ENCODE measurements at places on chromosomes 13 and 19.

- no peak for DNase-seq
- no peaks in the 10 kb centered on the region for H3K27me3 ChIP-seq
- no peaks in the 10 kb centered on the region for H3K36me3 ChIP-seq
- H3K27ac ChIP-seq = no peak overlapping the region
Measured at GRCh38 chr13:50243931-50244330, 228.7 kb downstream of the KCNRG start.

GRCh38 chr13:30720172-30720869 is 15.0 kb upstream of the ALOX5AP start:
- H3K27me3 ChIP-seq = no peaks in the 10 kb centered on the region
- H3K4me1 ChIP-seq = no peaks in the 10 kb centered on the region
- no peak overlapping the region for H3K27ac ChIP-seq
- H3K36me3 ChIP-seq = no peaks in the 10 kb centered on the region
- H3K4me3 ChIP-seq = no peak overlapping the region
- no peak for DNase-seq

DNA sequence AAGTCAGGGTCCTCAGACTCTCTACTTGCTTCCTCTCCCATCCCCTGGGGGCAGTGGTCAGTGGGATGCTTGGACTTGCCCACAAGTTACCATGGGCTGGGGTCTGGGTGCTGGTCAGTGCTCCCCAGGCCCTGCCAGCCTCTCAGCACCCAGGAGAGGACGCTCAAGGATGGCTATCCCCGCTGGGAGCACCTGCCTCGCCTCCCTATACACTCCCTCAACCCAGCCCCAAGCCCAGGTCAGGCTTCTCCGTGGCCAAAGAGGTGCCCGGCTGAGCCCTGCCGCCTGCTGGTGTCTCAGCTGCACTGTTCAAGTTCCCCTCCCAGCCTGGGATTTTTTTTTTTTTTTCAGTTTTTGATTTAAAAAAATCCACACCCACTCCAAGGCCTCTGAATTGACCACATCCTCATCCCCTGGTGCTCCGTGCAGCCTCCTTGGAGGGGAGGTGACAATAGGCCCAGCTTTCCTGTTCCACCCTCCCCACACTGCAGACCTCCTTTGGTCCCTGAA is 10.8 kb downstream of the F2RL3 start:
- H3K36me3 ChIP-seq = no peaks in the 10 kb centered on the region
- H3K4me3 ChIP-seq = no peak overlapping the region
- H3K4me1 ChIP-seq = peaks cover 5% of the 10 kb centered on the region
- no peak overlapping the region for H3K27ac ChIP-seq

DNA sequence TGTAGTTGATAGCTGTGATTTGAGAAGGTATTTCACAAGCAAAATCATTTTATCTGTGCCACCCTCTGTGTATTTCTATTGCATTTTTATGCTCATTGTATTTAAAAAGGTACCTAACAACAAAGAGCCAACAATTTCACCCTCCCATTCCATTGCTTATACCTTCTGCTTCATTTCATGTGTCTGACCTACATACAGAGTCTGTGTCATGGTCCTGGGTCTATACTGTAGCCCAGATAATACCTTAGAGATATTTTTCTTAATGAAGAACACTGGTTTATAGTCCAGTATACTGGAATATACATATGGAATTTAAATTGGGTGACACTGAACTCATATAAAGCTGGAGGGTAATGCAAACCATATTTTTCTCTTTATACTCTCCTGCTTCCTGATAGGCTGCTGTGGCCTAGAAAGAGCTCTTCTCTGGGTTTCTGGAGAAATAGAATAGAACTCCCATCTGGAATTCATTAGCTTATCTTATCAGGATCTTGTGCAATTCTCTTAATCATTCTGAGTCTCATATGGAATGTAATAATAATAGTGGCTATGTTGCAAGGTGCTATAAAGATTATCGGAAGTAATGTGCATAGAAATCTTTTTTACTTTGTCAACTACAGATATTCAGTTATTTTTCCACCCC is 31.8 kb upstream of the SPART start:
- no peaks in the 10 kb centered on the region for H3K4me1 ChIP-seq
- H3K36me3 ChIP-seq = no peaks in the 10 kb centered on the region
- H3K27me3 ChIP-seq = no peaks in the 10 kb centered on the region
- H3K27ac ChIP-seq = no peak overlapping the region

DNA sequence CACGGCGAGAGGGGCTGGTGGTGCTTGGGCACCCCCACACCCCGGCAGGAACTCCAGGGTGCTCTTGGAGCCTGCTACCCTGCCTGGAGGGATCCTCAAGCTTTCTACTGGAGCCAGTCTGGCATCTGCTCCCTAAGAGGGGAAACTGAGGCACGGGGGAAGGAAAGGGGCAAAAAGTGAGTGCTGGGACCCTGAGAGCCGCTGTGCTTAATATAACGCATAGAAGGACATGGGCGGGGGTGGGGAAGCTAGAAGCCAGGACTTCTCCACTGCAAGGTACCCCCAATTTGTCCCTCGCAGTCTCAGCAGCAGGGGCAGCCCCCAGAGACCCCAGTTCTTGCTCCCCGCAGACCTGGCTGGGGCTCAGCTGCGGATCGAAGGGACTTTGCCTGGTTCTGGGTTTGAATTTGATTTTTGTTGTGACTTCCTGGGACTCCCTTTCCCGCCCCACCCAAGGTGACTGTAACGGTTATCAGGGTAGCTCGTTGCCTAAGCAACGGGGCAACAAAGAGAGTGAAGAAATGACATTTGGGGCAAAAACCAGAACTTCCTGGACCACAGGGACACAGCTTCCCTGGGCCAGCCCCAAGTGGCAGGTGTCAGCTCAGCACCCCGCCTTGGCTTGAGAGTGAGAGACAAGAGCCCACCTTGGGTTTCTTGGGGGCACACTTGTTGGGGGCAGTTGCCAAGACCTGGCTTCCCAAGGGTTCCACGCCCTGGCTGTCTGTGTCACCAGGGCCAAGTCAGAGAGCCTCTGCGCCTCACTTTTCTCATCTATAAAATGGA is 638 bp downstream of the ADGRE5 start:
- H3K27me3 ChIP-seq = no peaks in the 10 kb centered on the region
- DNase-seq = peak; percentile 84
- H3K36me3 ChIP-seq = no peaks in the 10 kb centered on the region
- H3K4me1 ChIP-seq = peaks cover 28% of the 10 kb centered on the region

DNA sequence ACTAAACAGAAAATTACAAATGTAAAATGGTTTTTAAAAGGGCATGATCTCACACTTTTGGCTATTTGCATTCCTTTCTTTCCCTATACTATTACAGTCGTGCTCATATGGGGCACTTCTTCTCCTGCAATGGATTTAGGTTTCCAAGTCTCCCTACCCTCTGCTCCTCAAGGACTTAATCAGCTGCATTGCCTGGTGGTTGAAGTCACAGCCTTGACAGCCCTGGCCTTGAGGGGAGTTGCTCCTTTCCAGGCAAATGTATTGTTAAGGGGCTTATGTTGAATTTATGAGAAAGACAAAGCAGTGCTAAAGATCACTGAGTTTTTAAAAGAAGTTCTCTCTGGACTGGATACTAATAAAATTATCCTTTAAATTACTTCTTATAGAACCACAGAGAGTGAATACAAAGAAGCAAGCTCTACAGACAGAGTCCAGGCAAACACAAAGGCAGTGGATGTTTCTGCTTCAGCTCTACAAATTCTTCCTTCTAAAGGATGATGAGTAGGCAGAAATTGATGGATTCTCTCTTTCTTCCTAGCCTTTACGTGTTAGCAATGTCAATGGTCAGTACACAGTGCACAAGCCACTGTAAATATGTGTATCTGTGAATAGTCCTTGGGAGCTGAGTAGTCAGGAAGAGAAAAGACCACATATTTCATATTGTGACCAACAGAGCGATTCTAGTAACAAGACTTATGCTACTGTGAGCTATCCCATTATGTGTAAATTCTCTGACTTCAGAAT is 390.9 kb downstream of the TBC1D4 start:
- no peak for DNase-seq
- no peak overlapping the region for H3K4me3 ChIP-seq
- H3K27me3 ChIP-seq = no peaks in the 10 kb centered on the region
- H3K27ac ChIP-seq = no peak overlapping the region
- H3K4me1 ChIP-seq = no peaks in the 10 kb centered on the region
- no peaks in the 10 kb centered on the region for H3K36me3 ChIP-seq

DNA sequence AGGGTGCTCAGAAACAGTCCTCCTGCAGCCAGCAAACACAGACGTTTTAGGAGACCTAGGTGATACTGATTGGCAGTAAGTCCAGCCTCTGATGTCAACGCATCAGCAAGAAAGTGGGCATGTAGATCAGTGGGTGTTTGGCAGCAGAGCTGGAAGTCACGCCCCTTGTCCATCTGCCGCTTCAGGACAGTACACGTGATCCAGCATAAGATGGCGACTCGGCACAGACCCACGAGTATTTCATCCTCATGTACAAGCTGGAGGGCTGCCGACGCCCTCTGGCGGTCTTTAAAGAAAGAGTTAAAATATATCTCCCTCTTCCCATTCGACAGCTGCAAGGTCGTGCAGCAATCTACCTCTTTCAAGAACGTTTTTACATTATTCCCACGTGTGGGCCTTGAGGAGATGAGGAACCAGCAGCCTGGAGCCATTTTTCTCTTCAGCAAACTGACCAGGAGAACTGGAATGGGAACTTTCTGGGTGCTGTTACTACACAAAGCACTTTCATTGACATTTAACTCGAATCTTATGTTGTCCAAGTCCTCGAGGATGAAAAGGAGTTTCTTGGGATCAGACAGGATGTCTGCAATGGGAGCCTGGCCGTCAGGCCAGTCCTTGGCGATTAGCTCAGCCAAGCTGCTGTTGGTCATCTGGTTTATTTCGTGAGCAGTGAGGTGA is 22.3 kb downstream of the NLRP11 start:
- no peaks in the 10 kb centered on the region for H3K27me3 ChIP-seq
- no peaks in the 10 kb centered on the region for H3K4me1 ChIP-seq
- no peak overlapping the region for H3K4me3 ChIP-seq
- H3K27ac ChIP-seq = no peak overlapping the region

DNA sequence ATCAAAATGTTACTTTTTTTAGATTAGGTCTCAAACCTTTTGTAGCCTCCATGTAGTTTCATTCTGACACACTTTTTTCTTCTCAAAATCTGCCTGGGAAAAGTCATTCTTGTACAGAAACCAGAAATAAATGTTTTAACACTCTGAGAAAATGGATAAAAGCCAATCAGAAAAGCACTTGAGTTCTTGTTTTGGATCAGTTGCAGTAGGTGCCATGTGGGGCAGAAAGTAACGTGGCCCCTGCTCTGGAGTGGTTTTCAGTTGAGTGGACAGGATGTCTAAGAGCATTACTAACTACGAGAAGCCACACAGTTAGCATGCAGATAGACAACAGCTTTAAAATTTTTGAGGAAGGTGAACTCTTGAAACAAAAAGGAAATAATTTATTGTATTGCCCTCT is 19.1 kb downstream of the GPR183 start:
- H3K4me1 ChIP-seq = peaks cover 79% of the 10 kb centered on the region
- DNase-seq = no peak
- H3K4me3 ChIP-seq = no peak overlapping the region
- H3K27ac ChIP-seq = peak overlapping the region; percentile 32
- H3K36me3 ChIP-seq = no peaks in the 10 kb centered on the region

- H3K27ac ChIP-seq = no peak overlapping the region
- no peaks in the 10 kb centered on the region for H3K27me3 ChIP-seq
- H3K4me3 ChIP-seq = no peak overlapping the region
- no peaks in the 10 kb centered on the region for H3K36me3 ChIP-seq
Measured at GRCh38 chr13:87942205-87942604, 271.0 kb downstream of the SLITRK5 start.

- no peaks in the 10 kb centered on the region for H3K27me3 ChIP-seq
- DNase-seq = no peak
- no peaks in the 10 kb centered on the region for H3K36me3 ChIP-seq
- no peaks in the 10 kb centered on the region for H3K4me1 ChIP-seq
- H3K4me3 ChIP-seq = no peak overlapping the region
Measured at GRCh38 chr13:46490129-46490528, 62.8 kb upstream of the LRCH1 start.

DNA sequence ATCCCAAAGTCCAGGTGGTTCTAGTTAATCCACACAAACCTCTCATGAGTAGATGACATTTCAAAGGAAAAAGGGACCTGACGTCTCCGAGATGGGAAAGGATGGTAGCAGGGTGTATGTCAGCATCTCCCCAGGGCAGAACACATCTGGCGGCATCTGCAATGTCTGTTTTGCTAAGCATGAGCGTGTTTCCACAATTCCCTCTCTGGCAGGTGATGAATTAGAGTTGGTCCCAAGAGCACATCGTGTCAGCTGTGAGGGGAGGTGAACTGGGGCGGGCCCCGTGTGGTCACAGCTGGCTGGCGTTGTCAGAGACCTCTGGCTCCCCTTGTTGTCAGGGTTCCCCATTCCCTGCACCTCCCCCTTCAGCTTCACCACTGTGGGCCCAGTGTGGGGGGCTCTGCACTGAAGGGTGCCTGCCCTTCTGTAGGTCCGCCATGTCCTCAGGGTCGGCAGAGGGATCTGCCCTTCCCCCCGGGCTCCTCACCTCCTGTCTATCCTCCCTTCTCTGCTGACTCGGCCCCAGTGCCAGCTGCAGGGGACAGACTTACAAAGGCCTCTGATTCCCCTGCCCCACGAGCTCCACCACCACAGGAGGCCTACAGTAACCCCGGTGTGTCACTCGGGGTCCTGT is 58.2 kb downstream of the CDADC1 start:
- H3K36me3 ChIP-seq = no peaks in the 10 kb centered on the region
- H3K4me3 ChIP-seq = no peak overlapping the region
- H3K27me3 ChIP-seq = no peaks in the 10 kb centered on the region
- no peaks in the 10 kb centered on the region for H3K4me1 ChIP-seq
- no peak for DNase-seq

DNA sequence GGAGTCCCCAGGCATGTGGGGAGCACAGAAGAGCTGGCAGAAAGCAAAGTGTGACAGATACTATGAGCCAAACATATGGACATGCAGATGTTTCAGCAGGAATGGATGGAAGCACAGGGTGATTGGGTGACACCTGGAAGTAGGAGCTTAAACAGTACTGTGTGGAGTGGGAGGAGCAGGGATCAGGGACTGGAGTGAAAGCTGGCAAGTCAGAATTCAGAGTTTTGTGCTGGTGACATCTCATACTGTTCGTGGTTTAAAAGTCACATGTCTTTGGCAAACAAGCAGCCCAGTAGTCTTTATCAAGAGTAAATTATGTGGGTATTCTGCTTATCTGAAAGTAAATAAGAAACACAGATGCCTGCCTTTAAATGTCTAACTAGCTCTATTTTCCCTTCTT is 408.2 kb downstream of the COG6 start:
- no peaks in the 10 kb centered on the region for H3K36me3 ChIP-seq
- no peak overlapping the region for H3K27ac ChIP-seq
- no peak for DNase-seq
- H3K27me3 ChIP-seq = no peaks in the 10 kb centered on the region
- H3K4me1 ChIP-seq = no peaks in the 10 kb centered on the region

- peaks cover 6% of the 10 kb centered on the region for H3K36me3 ChIP-seq
- peak within 1 kb of the TSS; percentile 77 for H3K27ac ChIP-seq
- H3K4me3 ChIP-seq = peak within 1 kb of the TSS; percentile 92
- DNase-seq = peak; percentile 98
Measured at GRCh38 chr19:51108066-51108804, at the start of gene CTU1. Gene CTU1, minus strand, starts transcription at chr19:51108409. Its CDS starts 3,840 bp downstream, at chr19:51104569.

Measured in naive thymus-derived CD4-positive, alpha-beta T cell (primary cell).